ENCODE measurements at places on chromosomes 2 and 18. TPM values are rescaled to one million over a fixed set of nuclear protein-coding genes. Genes with fewer than 3 reads are reported as not detected.

Gene IL36G
- not detected for total RNA-seq

- no peak for DNase-seq
Observed at GRCh38 chr2:65364986-65365733, 67.2 kb downstream of the SPRED2 start.

- DNase-seq: no peak
Observed at GRCh38 chr2:175585496-175585895, 404.0 kb upstream of the ATP5MC3 start.

GRCh38 chr2:144683966-144684365, 164.0 kb upstream of the ZEB2 start:
- no peak for DNase-seq

DNA sequence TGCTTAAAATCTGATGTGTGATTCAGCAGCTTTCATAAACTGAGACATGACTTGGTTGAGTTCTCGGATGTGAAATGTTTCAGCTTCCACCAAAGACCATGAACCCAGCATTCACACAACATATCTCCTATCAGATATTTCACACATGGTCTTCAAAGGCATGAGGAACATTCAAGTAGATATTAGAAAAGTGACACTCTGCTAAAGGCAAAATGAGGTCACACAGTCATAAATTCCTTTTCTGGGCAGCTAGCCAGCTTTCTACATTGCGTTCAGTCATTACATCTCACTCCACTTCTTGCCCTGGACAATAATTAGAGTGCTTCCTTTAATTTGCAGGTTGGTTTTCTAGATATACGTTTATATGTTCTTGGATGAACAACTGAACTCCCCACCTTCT, 96.7 kb downstream of the GAREM1 start:
- peak; percentile 64 for DNase-seq

DNA sequence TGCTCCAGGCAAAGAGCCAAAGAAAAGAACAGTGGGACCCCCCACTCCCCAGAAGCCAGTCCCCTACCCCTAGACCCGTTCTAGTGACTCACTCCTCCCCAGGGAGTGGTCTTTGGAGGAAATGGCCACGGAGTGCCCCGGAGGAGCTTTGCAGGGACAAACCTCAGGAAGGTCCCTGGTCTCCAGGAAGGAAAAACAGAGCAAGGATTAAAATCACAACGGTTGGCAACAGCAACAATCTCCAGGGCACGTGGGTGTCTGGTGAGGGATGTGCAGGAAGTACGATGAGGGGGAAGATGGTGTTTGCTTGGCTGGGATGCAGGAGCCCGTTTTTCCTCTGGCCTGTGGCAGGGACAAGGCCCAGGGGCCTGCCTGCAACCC, 135.0 kb downstream of the SMAD2 start:
- DNase-seq: no peak

Gene RNF152
- total RNA-seq: 1.5 TPM

DNA sequence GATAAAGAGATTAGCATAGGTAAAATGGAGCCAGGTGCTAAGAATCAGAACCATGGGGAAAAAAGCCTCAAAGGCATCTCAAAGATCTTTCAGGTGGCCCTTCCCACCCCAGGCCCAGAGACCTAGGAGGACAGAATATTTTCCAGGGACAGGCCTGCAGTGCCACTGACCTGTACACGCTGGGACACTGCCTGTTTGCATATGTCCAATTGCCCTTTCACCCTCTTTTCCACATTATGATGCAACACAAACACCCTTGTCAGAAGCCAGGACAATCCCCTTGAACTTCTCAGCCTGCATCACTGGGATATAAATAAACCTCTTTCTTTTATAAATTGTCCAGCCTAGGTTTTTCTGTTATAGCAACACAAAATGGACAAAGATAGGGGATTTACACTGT, 419.1 kb downstream of the TRIB2 start:
- no peak for DNase-seq

Gene MBP
- total RNA-seq: 115 TPM
